ENCODE measurements at places on chromosomes 7 and 10. TPM values are rescaled to one million over a fixed set of nuclear protein-coding genes. Genes with fewer than 3 reads are reported as not detected.

The TACC2 gene
- 74.1 TPM for total RNA-seq

The VPS37D gene
- total RNA-seq, result 4.8 TPM

The TRIM74 gene
- total RNA-seq, result 0.55 TPM

The STAG3 gene
- 0.37 TPM for total RNA-seq

The MRPS16 gene
- 179 TPM for total RNA-seq

The ADD3 gene
- 3.1 TPM for total RNA-seq

The SEMA3A gene
- 3.9 TPM for total RNA-seq

The GUSB gene
- 33.8 TPM for total RNA-seq

The MKX gene
- total RNA-seq, result not detected

The CREB5 gene
- total RNA-seq, result 4.7 TPM

Measured in A549 treated with Hydrocortisone at 1 μM for 4 hours (cell line).